Stimulated activated CD4-positive, alpha-beta T cell treated with anti-CD3 and anti-CD28 coated beads, TNF-alpha, amount 100 ng/mL, for 4 hours (primary cell): ENCODE measurements at places on chromosomes 12 and 14.

- peak; percentile 20 for DNase-seq
Measured at GRCh38 chr12:93572712-93573551, 457 bp downstream of the SOCS2 start.

DNA sequence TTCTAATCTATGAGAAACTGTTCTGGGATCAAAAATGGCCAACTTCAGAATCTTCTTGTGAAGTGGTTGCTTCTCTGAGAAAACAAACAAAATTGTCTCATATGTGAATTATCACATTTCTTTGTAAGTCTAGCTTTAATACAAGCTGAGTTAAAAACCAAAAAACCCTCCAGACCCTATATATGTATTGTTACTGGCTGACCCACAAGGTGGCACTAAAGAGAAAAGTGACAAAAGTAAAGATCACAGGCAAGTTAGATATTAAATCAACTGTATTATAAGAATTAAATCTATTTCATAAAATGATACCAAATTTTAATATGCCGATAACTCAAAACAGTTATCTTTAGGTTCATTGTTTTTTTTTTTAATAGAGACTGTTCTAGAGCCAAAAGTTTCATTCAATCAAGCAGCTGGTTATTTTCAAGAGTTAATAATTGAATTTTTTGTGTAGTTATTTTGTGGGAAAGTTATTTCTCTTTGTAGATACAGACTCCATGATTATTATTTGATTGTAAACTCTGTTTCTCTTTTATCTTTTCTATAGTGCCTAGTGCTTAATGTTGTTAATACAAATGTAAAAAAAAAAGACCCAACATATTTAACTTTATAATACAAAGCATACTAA is 7.5 kb upstream of the TRHDE start:
- DNase-seq = no peak

DNA sequence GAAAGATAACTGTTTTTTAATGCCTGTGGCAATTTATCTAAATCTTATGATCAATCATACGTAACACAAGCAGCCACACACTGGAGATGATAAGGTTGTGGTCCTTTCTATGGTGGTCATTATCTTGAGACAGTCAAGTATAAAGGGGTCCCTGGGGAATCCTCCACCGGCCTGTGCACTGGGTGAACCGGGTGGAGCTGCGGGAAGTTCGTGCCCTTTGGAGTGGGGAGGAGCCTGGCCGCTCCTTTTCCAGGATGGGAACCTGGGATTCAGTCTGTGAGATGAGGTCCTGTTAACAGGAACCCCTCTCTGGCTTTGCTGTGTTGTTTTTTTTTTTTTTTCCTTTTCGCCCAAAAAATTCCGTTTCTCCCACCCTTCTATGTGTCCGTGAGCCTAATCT is 167.5 kb upstream of the RPL10L start:
- DNase-seq = no peak

GRCh38 chr14:52538623-52539022 is 13.7 kb downstream of the TXNDC16 start:
- no peak for DNase-seq

- DNase-seq = no peak
Measured at GRCh38 chr14:62778852-62779251, 266.4 kb downstream of the KCNH5 start.

DNA sequence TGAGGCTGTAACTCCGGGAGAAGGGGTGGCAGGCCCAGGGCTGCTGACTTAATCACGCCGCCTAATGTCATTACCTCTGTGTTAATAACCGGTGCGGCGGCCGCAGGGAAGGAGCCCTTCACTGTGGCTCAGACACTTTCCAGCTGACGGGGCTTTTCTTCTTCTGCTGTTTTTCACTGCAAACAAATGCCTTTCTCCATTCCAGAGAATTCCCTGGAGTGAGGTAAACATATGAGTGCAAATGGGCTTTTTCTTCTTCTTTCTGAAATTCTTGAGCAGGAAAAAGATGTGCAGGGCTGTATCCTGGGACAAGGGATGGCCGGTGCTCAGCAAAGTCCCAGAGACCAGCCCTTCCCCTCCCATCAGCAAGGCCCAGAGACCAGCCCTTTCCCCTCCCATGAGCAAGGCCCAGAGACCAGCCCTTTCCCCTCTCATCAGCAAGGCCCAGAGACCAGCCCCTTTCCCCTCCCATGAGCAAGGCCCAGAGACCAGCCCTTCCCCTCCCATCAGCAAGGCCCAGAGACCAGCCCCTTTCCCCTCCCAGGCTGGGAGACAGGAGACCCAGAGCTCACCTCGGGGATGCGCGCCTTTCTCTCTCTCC is 33.4 kb upstream of the FAM181A start:
- no peak for DNase-seq

GRCh38 chr12:7602277-7602676 is 63.4 kb downstream of the APOBEC1 start:
- no peak for DNase-seq

DNA sequence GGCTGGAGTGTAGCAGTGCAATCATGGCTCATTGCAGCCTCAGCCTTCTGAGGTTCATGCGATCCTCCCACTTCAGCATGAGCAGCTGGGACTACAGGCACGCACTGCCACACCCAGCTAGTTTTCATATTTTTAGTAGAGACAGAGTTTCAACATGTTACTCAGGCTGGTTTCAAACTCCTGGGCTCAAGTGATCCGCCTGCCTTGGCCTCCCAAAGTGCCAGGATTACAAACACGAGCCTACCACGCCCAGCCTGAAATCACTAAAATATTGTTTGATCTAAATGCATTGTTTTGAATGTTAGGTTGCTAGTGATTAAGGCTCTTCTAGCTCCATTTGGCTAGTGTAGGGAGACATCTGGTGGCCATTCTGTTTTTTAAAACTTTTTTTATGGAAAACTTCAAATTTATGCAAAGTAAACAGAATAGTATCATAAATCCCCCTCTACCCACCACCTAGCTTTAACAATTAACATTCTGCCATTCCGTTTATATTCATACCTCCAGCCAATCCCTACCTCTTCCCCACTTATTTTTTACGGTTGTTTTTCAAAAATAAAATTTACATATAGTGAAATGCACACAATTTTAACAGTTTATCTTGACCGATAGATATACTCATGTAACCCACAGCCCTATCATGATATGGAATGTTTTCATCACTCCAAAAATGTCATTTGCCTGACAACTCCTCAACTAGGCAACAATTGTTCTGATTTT is 37.8 kb downstream of the MYO1H start:
- DNase-seq = no peak

DNA sequence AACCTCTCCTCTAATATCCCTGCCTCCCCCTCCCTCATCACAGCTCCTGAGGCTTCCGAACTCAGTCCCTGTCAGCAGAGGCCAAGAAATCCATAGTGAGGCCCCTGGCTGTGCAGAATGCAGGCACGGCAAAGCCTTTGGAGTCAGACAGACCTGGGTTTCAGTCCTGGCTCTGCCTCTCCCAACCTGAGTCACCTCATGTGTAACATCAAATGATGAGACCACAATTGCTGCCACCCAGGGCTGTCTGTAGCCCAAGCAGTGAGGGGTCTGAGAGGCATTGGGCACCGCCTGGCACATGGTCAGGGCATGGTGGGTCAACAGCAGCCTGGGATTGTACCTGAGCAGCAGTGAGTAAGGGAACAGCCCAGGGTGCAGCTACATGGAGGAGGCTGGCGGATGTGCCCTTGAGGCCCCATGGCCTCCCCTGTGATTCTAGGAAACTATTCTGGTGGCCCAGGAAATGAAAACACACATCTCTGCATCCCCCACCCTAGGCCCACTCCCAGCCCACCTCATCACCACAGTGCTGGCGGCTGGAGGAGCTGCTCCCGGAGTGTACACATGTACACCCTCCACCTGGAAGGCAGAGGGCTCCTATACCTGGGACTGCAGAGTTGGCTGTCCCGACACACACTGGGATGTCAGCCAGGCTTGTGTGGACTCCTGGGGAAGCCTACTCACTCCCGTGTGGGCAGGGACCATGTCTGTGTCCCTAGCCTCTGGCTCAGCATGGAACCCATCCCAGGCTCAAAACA is 7.7 kb downstream of the ANKRD33 start:
- no peak for DNase-seq

DNA sequence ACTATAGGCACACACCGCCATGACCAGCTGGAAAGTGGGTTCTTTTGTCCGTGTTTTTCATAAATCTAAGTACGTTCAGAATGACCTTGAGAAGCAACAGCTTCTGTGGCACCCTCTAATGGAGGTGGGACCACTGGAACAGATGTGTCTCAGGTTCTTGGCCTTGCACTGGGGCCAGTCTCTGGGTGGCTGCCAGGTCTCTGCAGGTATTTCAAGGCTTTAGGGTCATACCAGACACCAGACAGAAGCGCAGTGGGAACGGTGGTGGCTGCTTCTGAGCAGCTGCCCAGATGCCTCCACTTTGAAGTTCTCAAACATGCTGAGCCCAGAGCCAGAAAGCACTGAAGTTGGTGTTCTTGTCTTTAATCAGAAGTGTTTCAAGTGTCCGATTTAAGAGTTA is 75.0 kb upstream of the RBM19 start:
- no peak for DNase-seq

- no peak for DNase-seq
Measured at GRCh38 chr14:70724944-70725343, 83.2 kb downstream of the TTC9 start.

- no peak for DNase-seq
Measured at GRCh38 chr12:17278946-17279345, 673.0 kb upstream of the LMO3 start.

GRCh38 chr12:121090586-121091514 is 41.8 kb upstream of the P2RX7 start:
- DNase-seq = no peak

DNA sequence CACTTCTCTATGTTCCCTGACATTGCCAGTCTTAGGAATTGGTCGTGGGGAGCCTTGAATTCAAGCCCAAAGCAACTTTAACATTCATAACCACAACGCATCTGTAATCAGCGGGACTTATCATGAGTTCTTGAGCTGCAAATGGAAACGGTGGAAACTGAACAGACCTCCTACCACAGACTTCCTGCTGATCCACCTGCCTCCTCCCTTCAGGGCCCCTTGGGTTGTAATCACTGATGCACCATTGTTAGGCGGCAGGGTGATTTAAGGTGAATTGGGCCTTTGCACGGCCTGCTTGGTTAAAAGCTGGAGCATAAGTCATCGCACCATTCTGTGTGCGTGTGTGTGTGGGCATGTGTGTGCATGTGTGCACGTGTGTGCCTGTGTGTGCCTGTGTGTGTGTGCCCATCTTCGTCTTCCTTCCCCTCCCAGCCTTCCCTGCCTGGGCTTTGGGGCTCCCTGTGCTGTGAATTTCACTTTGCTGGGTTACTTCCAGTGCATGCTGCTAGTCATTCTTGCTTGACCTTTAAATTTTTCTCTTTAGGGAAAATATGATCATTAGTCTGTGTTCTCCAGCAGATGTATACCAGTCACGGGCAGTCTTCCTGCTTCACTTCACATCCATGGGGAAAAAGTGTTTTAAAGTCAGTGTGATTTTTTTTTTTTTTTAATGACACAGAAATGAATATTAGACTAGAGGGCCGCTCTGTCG is 29.1 kb downstream of the CHST11 start:
- DNase-seq = peak; percentile 28
